Hematopoietic multipotent progenitor cell (in vitro differentiated cells): ENCODE measurements at places on chromosomes 12 and 14. TPM values are rescaled to one million over a fixed set of nuclear protein-coding genes. Genes with fewer than 3 reads are reported as not detected.
A peak's percentile ranks its signal among the peaks of the same experiment; 100 is the strongest.

KRT2 gene
- not detected for total RNA-seq

RND1 gene
- total RNA-seq, result 1.9 TPM

CCDC175 gene
- 0.54 TPM for total RNA-seq

RFX4 gene
- total RNA-seq, result not detected

MYF6 gene
- not detected for total RNA-seq

CDKN3 gene
- 5.7 TPM for total RNA-seq

SUOX gene
- total RNA-seq, result 47.1 TPM

DNA sequence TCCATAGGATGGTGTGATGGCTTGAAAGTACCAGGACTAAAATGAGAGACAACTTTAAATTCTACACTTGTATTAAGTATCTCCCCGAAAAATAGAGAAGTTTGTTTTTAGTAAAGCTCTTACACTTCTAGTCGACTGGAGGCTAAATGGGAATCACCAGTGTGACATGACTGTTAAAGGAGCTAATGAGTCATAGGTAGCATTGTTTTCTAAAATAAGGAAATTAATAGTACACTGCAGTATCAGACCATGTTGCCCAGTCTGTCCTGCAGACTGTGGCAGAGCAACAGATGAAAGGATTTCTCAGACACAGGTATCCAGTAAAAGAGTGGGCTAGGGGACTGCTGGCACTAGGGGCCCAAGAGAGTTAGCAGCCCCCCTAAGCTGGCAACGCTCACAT lies 140.1 kb downstream of the TMEM117 start:
- DNase-seq, result no peak

- peak; percentile 8 for DNase-seq
These were observed 139.7 kb downstream of the SLCO1B3 start for GRCh38 chr12:20950248-20950647.

DNA sequence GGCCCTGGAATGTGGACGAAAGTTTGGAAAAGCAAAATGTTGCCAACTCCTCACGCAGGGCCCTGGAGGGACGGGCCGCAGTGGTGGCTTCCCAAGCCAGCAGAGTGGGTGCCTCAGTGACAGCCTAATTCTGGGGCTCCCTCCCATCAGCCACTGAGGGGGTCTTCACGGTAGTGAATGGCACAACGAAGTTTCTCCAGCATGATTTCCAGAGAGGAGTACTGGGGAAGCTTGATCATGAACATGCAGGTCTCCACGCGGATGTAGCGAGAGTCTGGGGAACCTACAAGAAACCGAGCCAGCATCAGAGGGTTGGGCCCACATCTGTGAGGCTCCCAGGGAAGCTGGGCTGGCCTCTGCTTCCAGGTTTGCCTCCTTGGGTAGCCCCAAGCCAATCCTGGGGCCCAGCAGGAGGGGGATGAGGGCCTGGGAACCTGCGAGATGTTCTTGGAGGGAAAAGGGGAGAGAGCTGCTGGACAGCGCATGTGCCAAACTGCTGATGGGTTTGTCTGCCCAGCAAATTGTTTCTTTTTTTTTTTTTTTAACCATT lies 37.0 kb downstream of the TRAFD1 start:
- no peak for DNase-seq

DNA sequence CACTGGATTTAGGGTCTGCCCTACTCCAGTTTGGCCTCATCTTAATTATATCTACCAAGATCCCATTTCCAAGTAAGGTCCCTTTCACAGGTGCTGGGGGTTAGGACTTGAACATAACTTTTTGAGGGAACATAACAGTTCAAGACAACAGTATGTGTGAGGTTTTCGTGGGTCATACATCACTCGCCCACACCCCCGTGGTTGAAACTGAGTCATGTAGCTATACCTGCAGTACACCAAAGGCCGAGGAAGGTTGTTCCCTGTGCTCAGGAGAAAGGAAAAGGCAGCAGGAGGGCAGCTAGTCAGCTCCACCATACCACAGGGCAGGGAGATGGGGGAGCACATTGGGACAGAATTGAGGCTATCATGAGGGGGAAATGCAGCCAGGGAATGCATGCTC lies 167.0 kb downstream of the PPM1H start:
- DNase-seq, result no peak

- no peak for DNase-seq
These were observed 2.5 kb downstream of the IFI27 start for GRCh38 chr14:94113073-94113472.

DNA sequence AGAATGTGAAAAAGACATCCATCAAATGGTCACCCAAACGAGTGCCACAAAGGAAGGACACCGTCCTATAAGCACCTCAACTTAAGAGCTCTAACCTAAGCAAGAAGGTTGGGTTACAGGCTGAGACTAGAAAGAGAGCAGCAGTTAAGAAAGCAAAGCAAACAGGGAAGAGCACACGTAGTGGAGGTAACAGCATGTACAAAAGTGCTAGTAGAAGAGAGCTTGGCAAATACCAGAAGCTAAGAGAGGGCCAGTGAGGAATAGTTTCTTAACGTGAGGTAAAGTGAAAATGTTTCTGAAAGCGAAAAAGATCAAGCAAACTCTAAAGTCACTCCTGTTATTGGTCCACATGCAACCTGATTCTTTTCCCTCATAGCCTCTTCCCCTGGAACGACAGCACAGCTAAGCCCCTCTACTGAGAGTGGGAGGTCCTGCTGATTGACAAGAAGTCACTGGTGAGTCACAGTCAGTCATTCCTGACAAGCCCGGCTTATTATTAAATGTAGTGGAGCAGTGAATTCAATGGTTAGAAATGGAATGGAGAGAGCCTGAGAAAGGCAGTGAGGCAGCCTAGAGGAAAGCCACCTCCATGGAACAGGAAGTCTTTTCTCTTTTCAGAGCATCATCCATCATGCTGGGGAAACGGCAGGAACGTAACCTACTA lies 204.4 kb downstream of the SLC25A21 start:
- DNase-seq, result no peak

- DNase-seq, result no peak
These were observed 36.8 kb upstream of the TUBA1A start for GRCh38 chr12:49225576-49226166.
